ENCODE measurements at places on chromosomes 5 and 9. TPM values are rescaled to one million over a fixed set of nuclear protein-coding genes. Genes with fewer than 3 reads are reported as not detected.
A peak's percentile ranks its signal among the peaks of the same experiment; 100 is the strongest.

DNA sequence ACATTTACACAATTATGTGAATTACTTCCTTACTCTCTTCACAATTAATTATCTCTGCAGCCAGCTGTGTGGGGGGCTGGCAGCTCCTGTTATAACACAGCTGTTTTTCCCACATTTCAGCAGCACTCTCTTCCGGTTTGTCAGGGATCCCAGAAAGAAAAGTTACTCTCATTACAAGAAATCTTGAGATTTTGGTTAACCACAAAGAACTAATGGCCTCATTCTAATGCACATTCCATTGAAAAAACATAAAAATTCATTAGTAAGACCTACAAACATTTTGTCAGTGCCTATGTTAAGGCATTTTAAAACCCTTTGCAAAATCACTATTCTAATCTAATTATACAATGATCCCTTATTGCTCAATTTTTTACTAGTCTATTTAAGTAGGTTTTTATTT is 64.1 kb downstream of the PDE4D start:
- no peak for DNase-seq
- no peaks in the 10 kb centered on the region for H3K36me3 ChIP-seq
- H3K27ac ChIP-seq, result no peak overlapping the region
- H3K27me3 ChIP-seq, result no peaks in the 10 kb centered on the region
- no peaks in the 10 kb centered on the region for H3K4me1 ChIP-seq

DNA sequence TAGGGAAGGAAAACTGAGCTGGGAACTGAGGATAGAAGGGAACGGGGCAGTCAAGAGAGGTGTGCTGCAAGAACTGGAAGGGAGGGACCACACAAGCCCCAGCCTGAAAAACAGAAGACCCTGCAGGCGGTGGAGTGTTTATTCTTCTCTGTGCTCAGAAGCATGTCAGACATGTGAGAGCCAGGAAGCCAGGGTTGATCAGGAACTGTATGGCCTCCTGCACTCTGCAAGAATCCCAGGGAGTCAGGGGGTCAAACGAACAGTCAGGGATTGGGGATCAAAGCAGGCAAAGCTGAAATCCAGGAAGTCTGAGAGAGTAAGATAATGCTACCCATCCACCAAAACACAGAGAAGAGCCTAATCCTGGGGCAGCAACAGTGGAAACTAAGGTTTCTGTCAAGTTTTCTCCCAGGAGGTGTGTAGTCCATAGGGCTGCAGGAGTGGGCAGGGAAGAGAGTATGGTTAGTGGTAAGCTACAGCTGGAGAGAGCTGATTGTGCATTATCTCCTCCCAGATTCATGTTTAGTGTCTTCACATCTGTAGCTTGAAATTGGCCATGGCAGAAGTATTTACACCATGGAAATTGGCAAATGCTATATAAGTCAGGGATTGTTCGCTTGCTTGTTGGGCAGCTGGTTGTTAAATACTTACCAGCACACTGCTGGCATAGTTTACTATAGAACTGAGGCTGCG is 115.4 kb upstream of the SLC44A1 start:
- H3K4me1 ChIP-seq, result peaks cover 5% of the 10 kb centered on the region
- no peak overlapping the region for H3K4me3 ChIP-seq
- H3K36me3 ChIP-seq, result no peaks in the 10 kb centered on the region
- H3K27ac ChIP-seq, result no peak overlapping the region
- no peaks in the 10 kb centered on the region for H3K27me3 ChIP-seq
- no peak for DNase-seq

The ITK gene
- 0.20 TPM for total RNA-seq

- no peaks in the 10 kb centered on the region for H3K27me3 ChIP-seq
- DNase-seq, result no peak
- no peak overlapping the region for H3K4me3 ChIP-seq
- peaks cover 33% of the 10 kb centered on the region for H3K4me1 ChIP-seq
Measured at GRCh38 chr9:104890433-104890770, 37.6 kb downstream of the ABCA1 start.

The SNCB gene
- total RNA-seq, result not detected

GRCh38 chr5:178207183-178207916 is 3.0 kb downstream of the HNRNPAB start:
- peaks cover 26% of the 10 kb centered on the region for H3K4me1 ChIP-seq
- H3K36me3 ChIP-seq, result no peaks in the 10 kb centered on the region
- peak overlapping the region; percentile 40 for H3K27ac ChIP-seq
- H3K27me3 ChIP-seq, result no peaks in the 10 kb centered on the region
- no peak for DNase-seq
- no peak overlapping the region for H3K4me3 ChIP-seq

The IFNA13 gene
- total RNA-seq, result not detected

- no peaks in the 10 kb centered on the region for H3K4me1 ChIP-seq
- no peak for DNase-seq
- H3K4me3 ChIP-seq, result no peak overlapping the region
- no peaks in the 10 kb centered on the region for H3K36me3 ChIP-seq
Measured at GRCh38 chr5:108415726-108416125, 33.8 kb upstream of the FBXL17 start.

- H3K36me3 ChIP-seq, result no peaks in the 10 kb centered on the region
- no peak overlapping the region for H3K27ac ChIP-seq
- DNase-seq, result no peak
Measured at GRCh38 chr9:113603773-113604172, 140.2 kb downstream of the RGS3 start.

The BARX1 gene
- total RNA-seq, result 0.50 TPM

DNA sequence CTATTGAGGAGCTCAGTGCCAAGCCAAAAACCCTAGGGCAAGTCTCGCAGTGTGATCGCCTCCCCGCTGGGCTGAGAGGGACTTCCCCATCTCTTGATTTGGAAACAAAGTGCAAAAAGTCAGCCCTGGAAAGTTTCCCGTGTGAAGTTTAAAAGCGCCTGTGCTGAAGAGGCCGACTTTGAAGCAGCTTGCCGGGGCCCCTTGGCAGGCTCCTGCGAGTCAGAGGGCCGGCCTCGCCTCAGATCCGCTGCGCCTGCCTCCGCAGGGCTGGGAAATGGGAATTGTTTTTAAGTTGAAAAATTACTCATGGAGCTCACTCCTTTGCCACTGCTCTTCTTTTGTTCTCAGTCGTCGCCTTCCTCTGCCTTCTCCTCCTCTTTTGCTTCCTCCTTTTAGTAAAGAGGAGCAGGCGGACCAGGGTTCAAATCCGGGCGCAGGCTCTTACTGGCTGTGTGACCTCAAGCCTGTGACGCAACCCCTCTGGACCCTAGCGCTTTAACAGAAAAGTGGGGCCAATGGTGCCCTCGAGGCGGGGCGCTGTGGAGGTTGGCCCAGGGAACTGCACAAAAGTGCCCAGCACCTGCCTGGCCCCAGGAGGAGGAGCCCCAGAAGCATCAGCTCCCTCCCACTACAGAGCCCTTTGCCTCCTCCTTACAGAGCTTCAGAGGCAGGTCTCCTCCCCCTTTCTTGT is 14.7 kb upstream of the LHX2 start:
- no peak for DNase-seq
- H3K36me3 ChIP-seq, result no peaks in the 10 kb centered on the region
- peaks cover 76% of the 10 kb centered on the region for H3K27me3 ChIP-seq

GRCh38 chr5:177468685-177469628 is 4.5 kb downstream of the DBN1 start:
- no peaks in the 10 kb centered on the region for H3K27me3 ChIP-seq
- peak; percentile 40 for DNase-seq
- peaks cover 17% of the 10 kb centered on the region for H3K4me1 ChIP-seq
- H3K36me3 ChIP-seq, result peaks cover 5% of the 10 kb centered on the region
- no peak overlapping the region for H3K4me3 ChIP-seq

DNA sequence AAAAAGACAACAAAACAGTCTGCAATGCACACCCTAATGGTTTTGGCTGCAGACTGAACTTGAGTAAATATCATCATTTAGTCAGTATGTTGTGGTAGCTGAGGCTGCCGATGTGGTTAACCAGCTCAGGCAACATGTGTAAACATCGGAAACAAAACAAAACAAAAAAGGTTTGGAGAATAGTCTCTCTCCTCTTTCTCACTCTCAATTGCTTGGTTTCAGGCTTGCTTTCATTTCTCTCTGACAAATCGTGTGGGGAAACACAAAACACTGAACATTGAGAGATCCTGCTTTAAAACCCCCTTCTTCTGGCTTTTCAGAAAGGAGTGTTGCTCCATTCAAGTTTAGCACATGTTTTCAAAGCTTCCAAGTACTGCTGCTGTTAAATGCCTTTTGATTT is 453.3 kb downstream of the BNC2 start:
- H3K4me3 ChIP-seq, result no peak overlapping the region
- peaks cover 10% of the 10 kb centered on the region for H3K4me1 ChIP-seq
- H3K36me3 ChIP-seq, result no peaks in the 10 kb centered on the region
- no peaks in the 10 kb centered on the region for H3K27me3 ChIP-seq

- no peak overlapping the region for H3K4me3 ChIP-seq
- no peaks in the 10 kb centered on the region for H3K4me1 ChIP-seq
- H3K27ac ChIP-seq, result no peak overlapping the region
- no peaks in the 10 kb centered on the region for H3K27me3 ChIP-seq
- DNase-seq, result no peak
Measured at GRCh38 chr9:28899267-28899666, 1326.0 kb upstream of the C9orf72 start.

DNA sequence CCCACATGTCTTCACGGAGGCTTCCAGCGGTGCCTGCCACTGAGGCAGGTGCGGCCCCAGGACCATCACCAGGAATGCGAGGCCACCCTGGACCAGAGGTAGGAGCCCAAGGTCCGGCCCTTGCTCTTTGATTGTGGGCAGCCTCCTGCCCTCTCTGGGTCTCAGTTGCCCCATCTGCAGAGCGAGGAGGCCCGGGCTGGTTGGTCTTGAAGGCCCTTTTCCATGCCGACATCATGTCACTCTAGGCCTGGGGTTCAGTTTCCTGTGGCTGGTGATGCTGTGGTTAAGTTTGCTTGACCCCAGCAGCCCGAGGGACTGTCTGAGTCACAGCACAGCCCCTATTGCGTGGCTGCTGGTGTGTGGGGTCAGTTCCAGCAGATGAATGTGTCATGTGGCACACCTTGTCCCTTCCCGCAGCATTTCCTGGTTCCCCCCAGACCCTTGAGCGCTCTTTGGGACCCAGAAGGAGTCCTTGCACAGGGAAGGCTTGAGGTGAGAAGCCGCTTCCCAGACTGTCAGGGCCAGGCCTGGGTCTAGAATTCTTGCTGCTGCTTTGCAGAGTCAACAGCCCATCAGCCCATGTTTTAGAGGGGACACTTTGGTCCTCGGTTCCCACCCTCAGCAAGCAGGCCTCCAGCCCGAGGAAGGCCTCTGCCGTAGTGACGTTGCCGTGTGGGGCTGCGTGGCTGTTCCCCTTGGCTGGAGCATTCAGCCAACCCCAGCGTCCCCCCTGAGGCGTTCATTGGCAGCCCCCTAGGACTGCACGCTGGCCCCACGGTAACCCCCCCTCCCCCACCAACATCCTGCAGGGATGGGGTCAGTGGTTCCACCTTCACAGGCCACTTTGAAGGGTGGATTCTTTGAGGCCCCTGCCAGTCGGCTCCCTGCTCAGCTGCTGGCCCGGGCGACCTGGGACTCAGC is 31.0 kb upstream of the HMCN2 start:
- H3K27ac ChIP-seq, result no peak overlapping the region
- no peaks in the 10 kb centered on the region for H3K27me3 ChIP-seq
- no peaks in the 10 kb centered on the region for H3K4me1 ChIP-seq
- H3K36me3 ChIP-seq, result no peaks in the 10 kb centered on the region
- no peak for DNase-seq

The ANXA6 gene
- total RNA-seq, result 152 TPM

GRCh38 chr9:11595756-11596155 is 983.0 kb upstream of the PTPRD start:
- no peak for DNase-seq
- H3K4me3 ChIP-seq, result no peak overlapping the region
- H3K4me1 ChIP-seq, result no peaks in the 10 kb centered on the region
- H3K27me3 ChIP-seq, result no peaks in the 10 kb centered on the region
- no peaks in the 10 kb centered on the region for H3K36me3 ChIP-seq

DNA sequence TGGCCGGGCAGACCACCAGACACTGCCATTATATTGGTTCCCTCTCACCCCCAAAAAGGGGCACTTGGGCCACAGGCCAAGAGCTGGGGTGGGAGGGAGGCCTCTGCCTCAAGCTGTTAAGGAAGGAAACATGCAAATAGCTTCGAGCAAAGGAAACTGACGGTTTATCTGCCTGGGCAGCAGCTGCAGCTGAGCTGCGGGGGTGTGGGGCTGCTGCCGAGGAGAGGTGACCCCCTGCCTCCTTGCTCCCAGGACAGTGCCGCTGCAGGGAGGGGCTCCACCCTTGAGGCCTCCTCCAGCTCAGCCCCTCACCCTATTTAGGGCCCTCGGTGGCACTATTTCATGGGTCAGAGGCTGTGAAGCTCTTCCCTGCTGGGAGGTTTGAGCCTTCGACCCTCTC is 789 bp downstream of the DOK3 start:
- H3K27ac ChIP-seq, result no peak overlapping the region
- no peaks in the 10 kb centered on the region for H3K4me1 ChIP-seq
- H3K36me3 ChIP-seq, result no peaks in the 10 kb centered on the region
- no peak for DNase-seq
- no peaks in the 10 kb centered on the region for H3K27me3 ChIP-seq

The ANAPC2 gene
- total RNA-seq, result 21.3 TPM

DNA sequence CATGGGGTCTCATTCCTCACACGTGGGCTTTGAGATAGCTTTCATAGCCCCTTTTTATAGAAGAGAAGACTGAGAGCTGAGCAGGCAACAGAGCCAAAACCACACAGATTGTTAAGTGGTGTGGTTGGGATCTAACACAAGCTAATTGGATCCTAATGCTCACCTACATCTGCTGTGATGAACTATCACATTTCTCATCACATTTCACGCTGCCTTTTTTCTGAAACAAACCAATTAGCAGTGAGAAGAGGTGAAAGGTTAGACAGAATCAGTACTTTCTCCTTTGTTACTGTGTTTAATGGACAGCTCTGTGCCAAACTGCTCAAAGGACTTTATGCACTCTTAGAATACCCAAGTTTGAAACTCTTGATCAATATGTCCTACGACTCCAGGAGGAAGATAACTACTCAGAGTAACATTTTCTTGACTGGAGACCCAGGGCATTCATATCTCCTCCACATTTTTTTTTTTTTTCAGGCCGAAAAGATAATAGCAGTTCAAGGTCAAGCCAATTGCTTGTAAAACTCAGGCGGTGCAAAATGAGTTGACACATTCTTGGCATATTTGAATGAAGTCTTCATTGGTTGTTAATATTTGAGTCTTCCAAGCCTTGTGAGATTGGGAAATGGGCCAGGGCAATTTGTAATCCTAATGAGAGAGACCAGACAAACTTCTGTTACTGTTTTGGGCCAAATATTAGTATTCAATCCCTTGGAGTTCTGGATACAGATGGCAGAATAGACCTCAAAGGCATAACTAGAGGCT is 138.4 kb downstream of the KCTD16 start:
- no peaks in the 10 kb centered on the region for H3K36me3 ChIP-seq
- no peaks in the 10 kb centered on the region for H3K27me3 ChIP-seq
- peaks cover 24% of the 10 kb centered on the region for H3K4me1 ChIP-seq
- DNase-seq, result peak; percentile 11

Measured in hepatocyte (in vitro differentiated cells).